ENCODE measurements at places on chromosomes 12 and 14. TPM values are rescaled to one million over a fixed set of nuclear protein-coding genes. Genes with fewer than 3 reads are reported as not detected.
A peak's percentile ranks its signal among the peaks of the same experiment; 100 is the strongest.

Gene CIDEB
- polyA plus RNA-seq, result 28.3 TPM

Gene TWF1
- 70.0 TPM for polyA plus RNA-seq

Gene SLC22A17
- polyA plus RNA-seq, result 69.0 TPM

Gene KITLG
- 31.2 TPM for polyA plus RNA-seq

- DNase-seq, result no peak
These were observed 118.8 kb downstream of the FOXN3 start for GRCh38 chr14:89298056-89298834.

GRCh38 chr12:104740668-104741067 is 217.4 kb downstream of the SLC41A2 start:
- no peak for DNase-seq

DNA sequence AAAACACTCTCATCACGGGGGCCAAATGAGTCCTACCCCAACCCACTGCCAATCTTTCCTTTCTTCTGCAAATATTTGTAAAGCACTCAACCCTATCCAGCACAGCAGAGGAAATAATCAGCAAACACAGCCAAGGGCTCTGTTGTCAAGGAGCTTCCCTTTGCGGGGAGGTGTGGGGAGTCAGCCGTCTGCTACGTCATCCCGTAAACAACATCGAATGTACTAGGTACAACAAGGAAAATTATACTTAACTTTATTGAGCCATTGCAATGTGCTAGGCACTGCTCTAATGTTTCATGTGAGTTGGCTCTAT is 22.8 kb downstream of the TMEM63C start:
- DNase-seq, result no peak

DNA sequence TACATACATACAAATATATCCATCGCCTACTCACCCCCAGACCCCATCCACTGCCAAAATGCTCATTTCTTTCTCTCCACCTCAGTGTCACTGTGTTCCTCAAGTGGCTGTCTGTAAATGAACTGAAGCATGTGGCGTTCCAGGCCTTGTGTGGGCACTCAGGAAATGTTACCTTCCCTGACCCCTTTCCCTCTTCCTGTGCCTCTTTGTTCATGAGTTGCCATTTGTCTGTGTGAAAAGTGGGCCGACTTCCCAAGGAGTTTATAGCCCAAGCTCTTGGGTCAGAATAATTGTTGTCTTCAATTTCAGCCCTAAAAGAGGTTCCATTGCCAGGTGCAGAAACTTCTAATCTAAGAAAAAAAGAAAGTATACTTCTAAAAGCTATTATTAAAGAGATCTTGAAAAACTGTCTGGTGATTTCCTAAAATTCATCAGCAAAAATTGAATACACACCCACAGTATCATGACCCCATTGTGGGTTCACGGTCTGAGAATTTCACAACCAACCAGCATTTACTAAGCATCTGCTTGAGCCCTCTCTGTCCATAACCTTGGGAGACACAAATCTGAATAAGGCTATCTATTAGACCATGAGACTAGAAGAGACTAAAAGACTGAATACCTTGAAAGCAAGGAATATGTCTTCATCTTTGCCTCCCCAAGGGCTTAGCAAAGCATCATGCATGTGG is 201.4 kb upstream of the EEA1 start:
- DNase-seq, result no peak

DNA sequence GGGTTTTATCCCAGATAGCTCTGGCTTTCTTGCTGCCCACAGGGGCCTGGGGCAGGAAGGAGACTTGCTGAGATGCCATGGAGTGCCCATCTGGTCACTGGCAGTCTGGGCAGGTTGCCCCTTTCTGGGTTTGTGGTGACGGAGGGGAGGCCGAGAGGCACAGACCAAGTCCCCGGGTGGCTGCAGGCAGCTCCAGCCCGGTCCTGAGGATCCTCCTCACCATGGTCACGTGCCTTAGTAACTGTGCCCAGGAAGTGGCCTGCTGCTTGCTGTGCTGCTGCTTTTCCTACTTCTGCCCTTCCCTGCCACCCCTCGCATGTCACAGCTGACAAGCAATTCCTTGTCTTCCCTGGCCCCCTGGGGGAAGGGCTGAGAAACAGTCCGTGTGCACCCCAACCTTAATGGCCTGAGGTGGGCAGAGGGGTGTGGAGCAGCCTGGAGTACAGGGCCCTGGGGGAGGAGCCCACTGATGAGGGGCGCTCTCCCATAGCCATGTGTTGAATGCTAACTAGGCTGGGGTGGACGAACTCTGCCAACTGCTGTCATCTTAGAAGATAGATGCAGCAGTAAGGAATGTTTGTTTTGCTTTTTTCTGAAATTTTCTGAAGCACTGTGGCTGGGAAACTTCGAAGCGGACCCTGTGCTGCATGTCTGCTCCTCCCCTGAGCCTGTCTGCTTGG is 54.9 kb upstream of the SRSF5 start:
- no peak for DNase-seq

DNA sequence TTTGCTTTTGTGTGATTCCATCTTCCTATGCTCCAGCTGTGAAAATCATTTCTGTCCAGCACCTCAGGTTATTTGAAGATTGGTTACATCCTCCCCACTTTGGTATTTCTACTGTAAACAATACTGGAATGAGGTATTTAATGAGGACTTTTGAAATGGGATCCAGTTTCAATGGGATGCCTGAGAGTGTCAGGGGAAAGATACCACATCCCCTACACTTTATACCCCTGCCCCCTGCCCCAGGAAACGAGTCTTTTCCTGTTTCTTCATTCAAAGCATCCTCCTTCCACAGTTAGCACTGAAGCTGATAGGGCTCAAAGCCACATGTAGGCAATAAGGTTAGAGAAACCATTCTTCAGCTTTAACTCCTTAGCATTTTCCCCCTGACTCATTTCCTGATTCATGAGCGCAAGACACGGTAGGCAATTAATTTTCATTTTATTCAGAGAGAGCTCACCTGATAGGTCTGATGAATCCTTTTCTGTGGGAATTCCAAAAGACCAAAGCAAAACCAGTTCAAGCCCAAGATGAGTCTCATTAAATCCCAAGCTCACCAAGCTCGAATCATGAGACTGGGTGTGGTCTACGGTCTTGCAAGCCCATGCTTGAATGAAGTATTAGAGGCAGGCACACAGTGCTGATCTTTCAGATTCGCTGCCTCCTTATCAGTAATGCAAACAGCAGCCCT is 143.6 kb upstream of the CRY1 start:
- peak; percentile 63 for DNase-seq
